Activated naive CD8-positive, alpha-beta T cell treated with anti-CD3 and anti-CD28 coated beads, Interleukin-2, amount 10 ng/mL, durations not matched to agents 7 days and 5 days (primary cell): ENCODE measurements at places on chromosomes 3 and 15.
A peak's percentile ranks its signal among the peaks of the same experiment; 100 is the strongest.

DNA sequence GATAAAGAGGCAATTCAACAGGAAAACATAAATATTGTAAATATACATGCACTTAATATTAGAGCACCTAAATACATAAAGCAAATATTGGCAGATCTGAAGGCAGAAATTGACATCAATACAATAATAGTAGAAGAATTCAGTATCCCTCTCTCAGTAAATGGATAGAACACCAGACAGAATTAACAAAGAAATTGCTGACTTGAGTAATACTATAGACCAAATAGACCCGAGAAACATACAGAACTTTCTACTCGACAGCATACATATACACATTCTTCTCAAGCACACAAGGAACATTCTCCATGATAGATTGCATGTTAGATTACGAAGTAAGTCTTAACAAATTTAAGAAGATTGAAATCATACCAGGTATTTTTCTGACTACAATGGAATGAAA lies 50.2 kb downstream of the OXSM start:
- no peak for DNase-seq

- DNase-seq: no peak
These were observed 189.2 kb upstream of the THRB start for GRCh38 chr3:24683633-24684384.

GRCh38 chr15:63107895-63108546 lies 13.6 kb upstream of the LACTB start:
- DNase-seq: no peak

- DNase-seq: no peak
These were observed 17.0 kb downstream of the SNRPN start for GRCh38 chr15:24971772-24972171.

- no peak for DNase-seq
These were observed 100.6 kb upstream of the TSC22D2 start for GRCh38 chr3:150307311-150308036.

DNA sequence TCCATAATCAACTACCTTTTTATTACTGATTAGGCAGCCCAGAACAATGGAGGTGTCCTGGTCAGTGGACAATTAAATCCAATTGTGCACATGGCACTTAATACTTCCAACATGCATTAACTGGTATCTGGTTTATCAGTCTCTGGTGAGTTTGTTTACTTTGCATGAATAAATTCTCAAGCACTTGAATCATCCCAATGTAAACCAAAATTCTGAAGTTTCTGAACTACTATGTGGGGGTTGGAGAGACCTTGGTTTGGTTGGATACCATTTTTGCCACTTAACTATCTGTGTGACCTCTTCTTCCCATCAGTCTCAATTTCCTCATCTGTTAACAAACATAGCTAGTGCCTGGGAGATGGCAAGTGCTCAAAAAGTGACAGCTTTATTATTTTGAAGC lies 70.5 kb upstream of the MAP4 start:
- DNase-seq: no peak

DNA sequence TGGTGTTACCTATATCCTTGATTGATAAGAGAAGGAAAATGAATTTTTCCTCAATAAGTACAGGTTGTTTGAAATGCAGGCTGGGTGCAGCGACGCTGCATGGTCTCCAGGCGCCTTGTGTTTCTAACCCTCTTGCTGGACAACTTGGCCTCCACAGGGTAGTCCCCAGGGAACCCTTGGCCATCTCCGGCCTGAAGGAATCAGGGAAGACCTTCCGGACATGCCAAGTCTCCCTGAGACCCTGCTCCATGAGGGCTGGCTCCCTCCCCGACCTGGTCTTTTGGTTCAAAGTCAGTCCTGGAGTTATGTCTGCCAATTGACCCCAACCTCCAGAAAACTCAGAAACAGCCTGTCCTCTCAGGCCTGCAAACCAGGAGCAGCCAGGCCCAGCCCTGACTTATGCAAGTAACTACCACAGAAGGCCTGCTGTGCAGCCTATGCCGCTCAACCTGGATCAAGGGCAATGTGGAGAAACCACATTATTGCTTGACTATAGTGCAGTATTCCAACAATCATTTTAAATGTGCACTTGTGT lies 98.3 kb downstream of the LIPC start:
- DNase-seq: no peak

- DNase-seq: no peak
These were observed 41.9 kb downstream of the NIPA2 start for GRCh38 chr15:22880068-22880980.

DNA sequence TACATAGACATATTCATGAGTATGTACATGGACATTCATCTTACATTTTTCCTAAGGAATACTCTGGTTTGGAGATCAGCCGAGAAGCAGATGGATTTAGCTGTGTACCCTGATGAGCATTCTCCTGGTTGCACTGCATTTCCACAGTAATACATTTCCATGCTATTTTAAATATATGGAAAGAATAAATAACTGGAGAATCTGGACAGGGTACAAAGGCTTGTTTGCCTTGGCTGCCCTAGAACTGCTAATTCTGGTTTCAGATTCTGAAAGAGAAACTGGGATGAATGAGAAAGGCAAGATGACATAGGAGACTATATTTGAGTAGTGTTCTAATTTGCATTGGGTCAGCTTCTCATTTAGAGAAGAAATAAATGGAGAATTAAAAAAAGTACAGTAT lies 190.8 kb upstream of the FAM3D start:
- DNase-seq: no peak

DNA sequence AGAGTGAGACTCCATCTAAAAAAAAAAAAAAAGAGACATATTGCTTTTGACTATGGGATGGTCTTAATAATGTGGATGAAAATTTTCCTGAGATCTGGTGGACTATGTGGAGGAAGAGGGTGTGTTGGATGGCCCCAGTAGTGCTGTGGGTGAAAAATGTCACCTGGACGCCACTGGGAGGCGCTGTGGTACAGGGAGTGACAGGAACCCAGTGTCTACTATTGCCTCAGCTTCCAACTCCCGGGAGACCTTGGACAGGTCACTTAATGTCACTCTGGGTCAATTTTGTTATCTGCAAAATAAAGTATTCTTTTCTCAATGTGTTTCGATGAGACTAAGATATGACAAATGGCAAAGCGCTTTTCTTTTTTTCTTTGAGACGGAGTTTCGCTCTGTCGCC lies 27.7 kb upstream of the DCP1A start:
- DNase-seq: peak; percentile 75

GRCh38 chr3:90128391-90128790 lies 1021.0 kb downstream of the EPHA3 start:
- DNase-seq: no peak

- DNase-seq: no peak
These were observed 879.6 kb downstream of the AGBL1 start for GRCh38 chr15:86959254-86959653.

DNA sequence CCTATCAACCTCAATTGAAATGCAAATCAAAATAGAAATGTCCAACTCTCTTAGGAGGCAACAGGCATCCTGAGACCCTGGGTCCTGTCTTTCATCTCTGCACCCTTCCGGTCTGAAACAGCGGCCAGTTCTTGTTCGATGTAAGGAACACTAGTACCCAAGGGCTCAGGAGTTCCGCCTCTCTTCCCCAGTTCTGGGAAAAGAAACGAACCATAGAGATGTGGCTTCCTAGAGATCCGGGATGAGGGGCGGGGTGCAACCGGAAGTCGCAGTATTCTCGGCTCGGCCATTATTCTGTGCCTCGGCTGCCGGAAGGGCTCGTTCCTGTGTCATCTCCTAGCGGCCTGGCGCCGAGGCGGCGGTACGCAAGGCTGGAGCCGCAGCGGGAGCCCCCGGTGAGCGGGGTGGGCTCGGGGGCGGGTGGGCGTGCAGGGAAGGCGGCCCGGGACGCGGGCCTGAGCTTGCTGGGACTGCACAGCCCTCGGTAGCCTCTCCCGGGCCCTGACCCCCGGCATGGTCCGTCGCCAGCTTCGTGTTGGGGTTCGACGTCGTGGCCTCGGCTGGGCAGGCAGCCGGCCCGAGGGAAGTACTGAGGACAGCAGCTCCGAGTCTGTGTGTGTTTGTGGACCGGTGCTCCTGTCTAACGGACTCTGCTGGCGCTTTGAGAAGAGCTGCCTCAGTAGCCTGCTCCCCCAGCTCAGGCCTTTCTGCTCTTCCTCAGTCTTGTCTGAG lies at the start of gene ZNF197:
Gene ZNF197, plus strand, starts transcription at position 288 of the 732 bp plus-strand sequence. CDS start 4,119 bp downstream, outside the sequence.
- DNase-seq: peak; percentile 74

DNA sequence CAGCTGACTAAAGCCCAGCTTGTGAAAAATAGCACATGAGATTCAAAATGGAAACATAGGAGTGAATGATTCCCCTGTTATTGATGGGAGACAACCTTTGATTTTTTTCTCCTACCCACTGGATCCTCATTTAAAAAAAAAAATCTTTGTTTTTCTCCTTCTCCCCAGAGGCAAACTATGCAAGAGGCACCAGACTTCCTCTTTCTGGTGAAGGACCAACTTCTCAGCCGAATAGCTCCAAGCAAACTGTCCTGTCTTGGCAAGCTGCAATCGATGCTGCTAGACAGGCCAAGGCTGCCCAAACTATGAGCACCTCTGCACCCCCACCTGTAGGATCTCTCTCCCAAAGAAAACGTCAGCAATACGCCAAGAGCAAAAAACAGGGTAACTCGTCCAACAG lies 2.6 kb downstream of the CACNA1D start:
- DNase-seq: no peak

- DNase-seq: no peak
These were observed 352.1 kb upstream of the ALCAM start for GRCh38 chr3:105014631-105015030.

- DNase-seq: no peak
These were observed 338.9 kb upstream of the CFAP20DC start for GRCh38 chr3:59388555-59389270.

DNA sequence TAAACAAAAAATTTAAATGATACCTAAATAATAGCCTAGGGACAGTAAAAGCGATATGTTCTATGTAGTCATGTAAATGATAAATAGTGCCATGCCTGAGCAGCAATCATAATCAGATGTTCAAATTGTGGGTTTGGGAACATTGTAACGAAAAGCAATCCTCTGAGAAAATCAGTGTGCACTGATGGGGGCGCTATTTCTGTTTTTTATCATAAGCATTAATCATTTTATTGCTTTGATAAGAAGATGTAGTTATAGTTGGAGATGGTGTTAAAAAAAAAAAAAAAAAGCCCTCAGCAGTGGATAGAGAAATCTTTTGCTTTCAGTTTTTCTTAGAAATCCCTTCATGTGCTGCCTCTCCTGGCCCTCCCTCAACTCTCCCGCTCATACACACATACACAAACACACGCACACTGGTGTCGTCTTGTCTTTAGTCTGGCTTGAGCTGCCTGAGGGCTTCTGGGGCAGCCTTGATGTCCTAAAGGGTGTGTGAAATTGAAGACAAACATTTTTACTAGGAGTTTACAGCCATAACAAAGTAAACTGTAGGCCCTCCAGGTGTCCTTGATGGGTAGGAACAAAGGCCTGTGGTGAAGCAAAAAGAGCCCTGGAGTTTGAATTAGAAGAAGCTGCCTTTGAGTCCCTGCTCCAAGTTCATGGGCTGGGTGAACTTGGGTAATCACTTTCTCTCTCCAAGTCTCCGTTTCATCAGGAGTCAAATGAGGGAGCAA lies 428.1 kb downstream of the SOX2 start:
- DNase-seq: no peak

DNA sequence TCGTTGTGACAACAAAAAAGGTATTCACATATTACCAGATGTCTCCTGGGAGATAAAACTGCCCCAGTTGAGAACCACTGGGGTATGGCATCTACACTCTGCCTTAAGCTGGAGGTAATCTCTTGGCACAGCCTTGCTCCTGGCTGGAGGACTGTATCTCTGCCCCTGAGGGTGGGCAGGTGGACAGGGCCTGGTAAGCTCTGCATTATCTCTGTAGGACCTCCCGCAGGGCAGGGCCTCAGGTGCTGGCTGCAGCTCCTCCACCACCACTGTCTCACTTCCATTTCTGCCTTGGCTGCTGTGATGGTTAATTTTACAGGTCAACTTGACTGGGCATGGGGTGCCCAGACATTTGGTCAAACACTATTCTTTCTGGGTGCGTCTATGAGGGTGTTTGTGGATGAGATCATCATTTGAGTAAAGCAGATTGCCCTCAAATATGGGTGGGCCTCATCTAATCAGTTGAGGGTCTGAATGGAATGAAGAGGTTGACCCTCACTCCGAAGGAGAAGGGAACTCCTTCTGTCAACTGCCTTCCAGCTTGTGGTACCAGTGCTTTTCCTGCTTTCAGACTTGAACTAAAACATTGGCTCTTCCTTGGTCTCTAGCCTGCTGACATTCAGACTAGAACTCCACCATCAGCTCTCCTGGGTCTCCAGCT lies 9.8 kb upstream of the RHCG start:
- DNase-seq: no peak

DNA sequence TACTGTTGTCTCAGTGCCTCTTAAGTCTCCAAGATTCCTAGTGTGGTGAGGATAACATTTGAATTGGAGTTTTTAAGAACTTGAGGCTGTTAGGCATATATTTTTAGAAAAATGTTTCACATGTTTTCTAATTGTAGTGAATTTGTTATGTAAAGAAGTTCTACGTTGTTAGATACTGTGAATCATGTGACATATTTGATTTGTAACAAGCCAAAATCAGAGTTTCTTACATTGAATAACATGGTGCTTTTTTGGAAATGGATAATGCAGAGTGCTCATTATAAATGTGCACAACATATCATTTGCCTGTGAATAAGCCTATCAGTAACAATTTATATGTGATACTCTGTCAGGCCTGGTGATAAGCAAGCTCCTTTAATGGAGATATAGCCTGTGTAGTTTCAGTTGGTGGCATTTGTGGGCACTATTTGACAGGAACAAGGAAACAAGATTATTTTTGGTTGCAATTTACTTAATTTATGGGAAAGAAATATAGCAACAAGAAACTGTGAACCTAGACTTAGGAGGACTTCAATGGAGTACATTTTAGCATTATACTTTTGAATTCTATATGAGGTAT lies 328.8 kb downstream of the ARPP21 start:
- DNase-seq: no peak

DNA sequence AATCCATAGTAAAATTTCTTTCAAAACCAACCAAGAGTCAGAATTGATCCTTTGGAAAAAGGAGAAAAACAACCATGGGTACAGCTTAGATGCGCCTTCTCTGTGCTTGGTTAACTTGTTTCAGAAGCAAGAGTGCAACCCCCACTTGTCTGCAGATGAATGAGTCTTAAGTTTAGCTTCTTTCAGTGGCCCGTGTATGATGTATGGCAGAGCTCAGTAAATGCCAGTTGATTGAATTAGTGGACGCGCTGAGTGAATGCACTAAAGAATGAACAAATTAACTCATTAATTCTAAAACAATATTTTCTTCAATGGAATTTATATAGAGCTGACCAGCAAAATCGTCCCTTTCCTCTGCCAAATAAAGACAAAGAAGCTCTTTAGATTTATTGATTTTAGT lies 67.0 kb upstream of the ARHGEF3 start:
- no peak for DNase-seq

- DNase-seq: no peak
These were observed 558.5 kb downstream of the FOXP1 start for GRCh38 chr3:71025010-71025409.
